ENCODE measurements at places on chromosomes 3 and 15. TPM values are rescaled to one million over a fixed set of nuclear protein-coding genes. Genes with fewer than 3 reads are reported as not detected.

Gene PTX3
- 161 TPM for total RNA-seq

- DNase-seq: peak; percentile 46
Measured at GRCh38 chr3:138381413-138381901, 33.1 kb downstream of the MRAS start.

Gene RTP3
- not detected for total RNA-seq

- no peak for DNase-seq
Measured at GRCh38 chr15:77646104-77646694, 13.5 kb upstream of the LINGO1 start.

DNA sequence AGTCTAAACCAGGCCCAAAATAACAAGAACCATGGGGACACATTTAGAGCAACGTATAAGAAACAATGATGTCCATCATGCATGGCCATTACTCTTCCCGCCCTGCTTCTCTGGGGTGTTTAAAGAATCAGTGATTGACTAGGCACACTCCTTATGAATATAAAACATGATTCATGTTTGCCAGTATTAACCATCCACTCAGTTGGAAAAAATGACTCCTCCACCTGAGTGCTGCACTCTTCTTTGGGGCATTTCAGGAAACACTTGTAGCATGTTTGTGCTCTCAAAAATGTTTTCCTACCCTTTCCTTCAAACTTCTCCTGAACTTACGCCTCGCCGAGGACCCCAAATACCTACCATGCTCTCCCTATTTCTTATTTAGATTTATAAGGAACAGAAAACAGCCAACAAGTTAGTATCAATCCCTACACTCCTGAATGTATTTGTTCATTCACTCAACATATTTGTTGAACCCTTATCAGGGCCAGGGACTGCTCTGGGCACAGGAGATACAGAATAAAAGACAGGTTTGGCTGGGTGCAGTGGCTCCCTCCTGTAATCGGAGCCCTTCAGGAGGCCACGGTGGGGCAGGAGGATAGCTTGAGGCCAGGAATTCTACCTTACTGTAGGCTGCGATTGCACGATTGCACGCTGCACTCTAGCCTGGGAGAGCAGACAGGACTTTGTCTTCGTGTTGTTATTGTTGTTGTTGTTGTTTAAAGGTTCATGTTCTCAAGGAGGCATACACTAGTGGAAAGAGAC is 137.0 kb downstream of the TMCO5A start:
- no peak for DNase-seq

DNA sequence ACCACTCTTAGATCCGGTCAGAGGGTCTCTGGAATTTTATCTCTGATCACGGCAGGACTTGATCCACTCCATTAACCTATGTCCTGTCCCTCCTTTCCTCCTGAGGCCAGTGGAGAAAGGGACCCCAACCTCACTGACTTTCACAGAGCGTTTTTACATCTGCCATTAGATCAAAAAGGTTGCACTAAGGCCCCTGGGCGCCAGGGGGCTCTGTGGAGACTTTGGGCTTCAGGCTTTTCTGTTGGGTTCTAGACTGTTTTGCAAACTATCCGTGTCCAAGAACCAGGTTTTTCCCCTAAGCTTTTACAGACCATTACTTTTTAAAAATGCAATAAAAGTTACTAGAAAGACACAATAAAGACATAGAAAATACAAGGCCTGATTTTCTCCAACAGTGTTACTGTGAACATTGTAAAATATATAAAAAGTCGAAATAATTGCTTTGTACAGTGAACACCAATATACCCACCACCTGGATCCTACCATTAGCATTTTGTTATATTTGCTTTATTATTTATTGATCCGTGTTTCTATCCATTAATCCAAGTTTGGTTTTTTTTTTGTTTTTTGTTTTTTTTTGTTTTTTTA is 159.7 kb downstream of the POLR2M start:
- DNase-seq: peak; percentile 50

Gene DPPA2
- total RNA-seq: not detected

Gene IQCF2
- total RNA-seq: not detected

Gene GNL3
- 148 TPM for total RNA-seq

GRCh38 chr3:21898316-21898715 is 147.3 kb upstream of the ZNF385D start:
- DNase-seq: no peak

Gene STRC
- not detected for total RNA-seq

DNA sequence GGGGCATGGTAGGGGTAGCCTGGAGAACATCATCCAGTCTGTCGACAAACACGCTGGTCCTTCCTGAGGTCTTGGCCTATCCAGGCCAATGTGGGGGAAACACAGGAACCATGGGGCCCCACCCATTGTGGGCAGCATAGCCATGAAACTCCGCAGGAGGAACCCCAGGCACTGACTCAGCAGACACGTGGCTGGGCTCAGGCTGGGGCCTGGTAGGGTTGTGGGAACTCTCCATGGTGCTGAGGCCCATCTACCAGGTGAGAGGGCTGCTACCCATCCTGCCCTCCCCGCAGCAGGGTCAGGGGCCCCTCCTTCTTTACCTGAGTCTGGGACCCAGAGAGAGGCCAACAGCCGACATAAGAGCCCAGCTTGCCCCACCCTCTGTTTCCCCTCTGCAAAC is 22.6 kb upstream of the CACNA2D2 start:
- DNase-seq: peak; percentile 33

DNA sequence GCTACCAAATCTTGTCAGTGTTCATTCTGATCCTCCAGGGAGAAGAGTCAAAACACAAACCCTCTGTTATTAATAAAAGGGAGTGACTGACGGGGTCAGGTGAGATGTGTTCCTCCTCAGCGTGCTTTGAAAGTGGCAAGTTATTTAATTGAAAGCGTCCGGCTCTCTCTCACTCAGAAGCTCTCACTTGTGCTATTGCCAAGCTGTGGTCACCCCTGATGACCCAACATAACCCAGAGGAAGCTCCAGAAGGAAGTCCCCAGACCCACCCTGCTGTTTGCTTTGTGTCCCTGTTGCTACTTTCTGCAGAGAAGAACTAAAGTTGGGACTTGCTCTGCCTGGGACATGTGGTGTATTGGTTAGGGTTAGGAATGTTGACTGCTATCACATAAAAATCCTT is 235.6 kb downstream of the EDEM1 start:
- no peak for DNase-seq

All from LHCN-M2 (cell line).